ENCODE measurements at places on chromosomes 2 and 18. TPM values are rescaled to one million over a fixed set of nuclear protein-coding genes. Genes with fewer than 3 reads are reported as not detected.

- DNase-seq: no peak
These were observed 61.7 kb downstream of the CD226 start for GRCh38 chr18:69885841-69886531.

- DNase-seq: no peak
These were observed 89.3 kb upstream of the GPC1 start for GRCh38 chr2:240346015-240346752.

The OTOF gene
- total RNA-seq: not detected

The CD302 gene
- total RNA-seq: 1.3 TPM

The FOXI3 gene
- not detected for total RNA-seq

DNA sequence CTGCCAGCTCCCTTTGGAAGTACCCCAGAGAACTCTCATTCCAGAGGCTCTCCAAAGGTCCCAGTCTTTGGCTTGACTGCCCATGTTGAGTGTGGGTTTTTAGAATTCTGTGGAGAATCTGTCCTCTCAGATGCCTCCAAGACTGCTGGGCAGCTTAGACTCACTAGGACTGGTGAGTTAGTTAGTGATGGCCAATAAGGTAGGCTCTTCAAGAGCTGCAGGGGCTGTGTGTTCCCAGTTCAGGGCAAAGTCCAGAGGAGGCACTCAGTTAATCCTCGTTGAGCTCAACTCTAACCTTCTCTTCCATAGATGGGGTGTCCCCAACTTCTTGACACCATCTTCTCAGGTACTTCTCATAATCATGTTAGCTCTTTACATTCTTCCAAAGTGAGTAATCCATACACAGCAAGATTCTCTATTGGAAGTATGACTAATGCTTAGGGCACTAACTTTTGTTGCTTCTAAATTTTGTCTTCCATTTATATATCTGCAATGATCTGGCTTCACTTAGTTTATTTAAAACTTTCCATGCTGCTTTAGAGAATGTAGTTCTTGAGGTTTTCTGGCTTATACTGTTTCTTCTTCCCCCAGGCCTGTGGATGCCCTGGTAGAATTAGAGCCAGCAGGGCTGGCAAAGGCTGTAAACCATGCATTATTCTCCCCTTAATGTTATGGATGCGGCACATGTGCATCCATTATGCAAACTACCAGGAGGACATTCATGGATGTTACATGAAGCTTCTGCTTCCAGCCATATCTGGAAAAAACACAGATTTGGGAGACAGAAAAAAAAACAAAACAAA lies 88.9 kb downstream of the POLE4 start:
- no peak for DNase-seq

GRCh38 chr18:77622009-77622692 lies 372.5 kb downstream of the GALR1 start:
- DNase-seq: no peak

- no peak for DNase-seq
These were observed 176.5 kb upstream of the COPS8 start for GRCh38 chr2:236909193-236909504.

The ALK gene
- total RNA-seq: not detected

GRCh38 chr2:37625796-37626571 lies 45.5 kb downstream of the CDC42EP3 start:
- peak; percentile 65 for DNase-seq

DNA sequence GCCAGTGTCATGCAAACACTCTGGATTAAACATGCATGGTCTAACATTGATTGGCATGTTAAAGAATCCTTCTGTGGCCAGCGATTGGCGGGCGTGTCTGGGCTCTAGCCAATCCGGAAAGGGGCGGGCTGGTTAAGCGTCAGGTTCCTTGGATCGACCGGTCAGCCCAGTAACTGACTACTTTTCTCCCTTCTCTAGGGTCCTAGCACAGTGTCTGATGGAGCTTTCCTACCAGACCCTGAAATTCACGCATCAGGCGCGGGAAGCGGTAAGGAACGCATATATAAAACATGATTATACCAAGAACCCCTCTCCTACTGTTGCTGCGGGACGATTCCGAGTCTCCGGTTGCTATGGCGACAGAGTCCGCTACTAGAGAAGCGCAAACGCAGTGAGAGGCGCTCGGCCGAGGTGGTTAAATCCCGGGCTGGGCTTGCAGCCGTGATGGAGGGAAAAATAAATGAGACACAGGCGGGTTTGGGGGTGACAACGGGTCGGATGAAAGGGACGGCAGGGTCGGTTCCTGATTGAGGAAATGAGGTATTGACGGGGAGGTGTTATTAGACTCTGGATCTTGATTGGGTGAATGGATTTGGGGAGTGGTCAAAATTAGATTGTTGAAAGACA lies 29.4 kb downstream of the KATNAL2 start:
- DNase-seq: peak; percentile 77

The QPCT gene
- total RNA-seq: 2.1 TPM

- DNase-seq: no peak
These were observed 114.6 kb downstream of the TLK1 start for GRCh38 chr2:171046048-171046560.

GRCh38 chr18:39946623-39947061 lies 2008.4 kb upstream of the PIK3C3 start:
- DNase-seq: no peak

DNA sequence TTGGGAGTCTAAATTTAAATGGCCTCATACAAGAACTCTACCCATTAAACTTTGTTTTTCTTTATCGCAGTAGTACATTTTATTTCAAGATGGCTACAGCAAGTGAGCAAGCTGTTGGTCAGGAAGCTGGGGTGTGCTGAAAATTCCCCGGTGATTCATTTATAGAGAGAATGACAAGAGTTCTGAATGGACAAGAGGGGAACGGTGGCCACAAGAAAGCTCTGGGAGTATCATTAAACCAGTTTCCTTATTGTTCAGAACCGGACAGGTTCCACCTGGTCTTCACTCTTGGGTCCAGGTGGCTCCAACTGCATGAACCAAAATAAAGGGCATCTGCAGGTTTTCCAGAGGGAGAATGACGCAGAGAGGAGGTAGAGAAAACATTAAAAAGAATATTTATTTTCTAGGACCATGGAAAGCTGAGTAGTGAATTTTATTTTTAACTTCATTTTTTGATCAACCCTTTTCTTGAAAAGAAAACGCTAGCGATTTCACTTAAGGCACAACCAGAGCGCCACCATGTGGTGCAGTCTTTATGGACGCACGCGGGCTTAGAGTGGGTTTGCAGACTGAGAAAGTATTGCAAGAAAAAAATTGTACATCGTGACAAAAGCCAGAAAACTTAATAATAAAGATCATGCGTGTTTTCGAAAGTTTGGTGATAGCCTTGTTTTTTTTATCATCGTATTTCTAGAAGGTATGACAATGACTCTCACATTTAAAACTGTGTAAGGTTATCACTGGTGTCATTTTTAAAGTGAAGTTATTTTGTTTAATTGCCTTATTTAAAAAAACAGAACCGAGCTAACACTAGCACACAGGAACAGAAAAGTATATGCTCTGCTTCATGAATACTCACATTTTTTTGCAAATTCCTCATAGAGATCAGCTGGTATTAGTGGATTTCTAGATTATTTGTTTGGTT lies 97.9 kb upstream of the NOL4 start:
- no peak for DNase-seq

The RNF125 gene
- total RNA-seq: 5.6 TPM

DNA sequence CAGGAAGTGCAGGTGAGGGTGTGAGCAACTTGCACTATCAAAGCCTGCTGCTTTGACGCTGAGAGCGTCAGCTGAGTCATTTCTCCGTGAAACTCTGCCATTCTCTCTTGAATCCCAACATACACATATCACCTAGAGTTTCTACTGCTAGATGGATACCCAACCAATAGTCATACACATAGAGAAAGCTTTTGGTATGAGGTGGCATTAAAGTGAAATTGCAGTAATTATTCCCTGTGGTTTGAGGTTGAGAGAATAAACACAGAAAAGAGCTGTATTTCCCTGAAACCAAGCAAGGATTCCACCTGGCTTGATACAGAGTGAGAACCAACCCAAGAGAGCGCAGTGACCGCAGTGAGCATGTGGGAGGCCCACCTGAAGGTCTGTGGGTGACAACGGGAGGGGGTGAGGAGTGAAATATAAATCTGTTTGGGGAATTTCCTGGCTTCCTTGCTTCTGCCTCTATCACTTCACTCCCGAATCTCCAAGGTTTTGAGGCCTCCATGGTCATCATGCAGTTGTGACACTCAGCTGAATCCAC lies 28.8 kb upstream of the TMEM18 start:
- DNase-seq: no peak

The ADD2 gene
- 22.3 TPM for total RNA-seq

DNA sequence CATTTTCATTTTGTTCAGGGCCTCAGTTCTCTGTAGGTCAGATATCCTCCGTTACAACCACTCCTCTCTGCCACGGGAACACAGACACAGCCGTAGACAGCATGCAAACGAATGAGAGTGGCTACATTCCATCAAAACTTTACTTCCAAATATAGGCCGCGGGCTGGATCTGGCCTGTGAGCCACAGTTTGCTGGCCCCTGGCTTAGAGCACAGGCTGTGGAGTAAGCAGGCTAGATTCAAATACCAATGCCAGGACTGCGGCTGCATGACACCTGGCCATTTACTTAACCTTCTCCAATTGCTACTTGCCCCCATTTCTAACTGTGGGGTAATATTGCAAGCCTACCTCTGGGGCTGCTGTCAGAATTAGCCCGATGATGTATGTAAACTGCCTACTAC lies 325.8 kb upstream of the POU3F3 start:
- DNase-seq: no peak

The IGFBP2 gene
- total RNA-seq: not detected

- DNase-seq: peak; percentile 74
These were observed 583.6 kb downstream of the IRS1 start for GRCh38 chr2:226215902-226216503.

GRCh38 chr2:50347358-50348044 lies 684.4 kb downstream of the NRXN1 start:
- DNase-seq: no peak

- no peak for DNase-seq
These were observed 10.3 kb upstream of the NT5C1B start for GRCh38 chr2:18599509-18600254.

GRCh38 chr2:229330952-229331351 lies 59.9 kb upstream of the PID1 start:
- DNase-seq: peak; percentile 69

The TTC21B gene
- total RNA-seq: 50.7 TPM

DNA sequence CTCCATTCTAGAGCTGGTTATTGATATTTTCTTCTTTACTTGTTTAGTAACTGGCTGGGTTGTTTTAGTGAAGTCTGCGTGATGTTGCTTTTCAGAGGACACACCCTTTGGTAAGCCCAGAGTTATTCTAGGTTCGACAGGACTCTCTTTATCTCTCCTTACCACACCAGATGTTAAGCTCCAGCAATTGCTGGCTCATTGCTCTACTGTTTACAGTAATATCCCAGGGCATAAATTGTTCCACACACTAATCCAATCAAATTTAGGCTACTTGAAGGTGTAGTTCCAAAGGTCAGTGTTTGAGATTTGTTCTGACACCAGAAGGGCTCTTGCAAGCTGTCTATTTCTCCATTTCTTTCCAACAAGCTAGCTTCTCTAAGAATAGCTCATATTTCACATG lies 506.6 kb downstream of the NR4A2 start:
- no peak for DNase-seq

DNA sequence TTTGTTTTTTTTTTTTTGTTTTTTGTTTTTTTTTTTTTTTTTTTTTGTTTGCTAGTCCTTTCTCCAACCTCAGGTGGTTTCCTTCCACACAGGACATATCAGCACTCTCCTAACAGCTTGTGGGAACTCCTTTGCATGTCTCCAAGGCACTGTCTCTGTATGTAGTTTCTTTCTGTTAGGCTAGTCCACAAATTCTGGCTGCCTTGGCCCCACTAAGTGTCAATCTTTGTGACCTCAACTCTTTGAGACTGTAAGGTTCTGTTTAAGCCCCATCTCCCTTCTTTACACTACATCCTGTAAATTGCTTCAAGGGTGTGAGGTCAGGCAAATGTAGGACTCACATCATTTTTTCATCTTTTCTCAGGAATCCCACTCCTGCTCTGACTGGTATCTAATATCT lies 85.1 kb downstream of the NCOA1 start:
- no peak for DNase-seq

- DNase-seq: no peak
These were observed 5.9 kb downstream of the GBX2 start for GRCh38 chr2:236162031-236162845.

Data from B cell (primary cell).